ENCODE measurements at places on chromosomes 4 and X.

GRCh38 chr4:147104768-147105167 is 159.1 kb upstream of the TTC29 start:
- DNase-seq = no peak

- DNase-seq = no peak
These were observed 224.9 kb upstream of the PCDH7 start for GRCh38 chr4:30495251-30495650.

GRCh38 chrX:125826080-125826479 is 340.0 kb downstream of the DCAF12L2 start:
- DNase-seq = no peak

DNA sequence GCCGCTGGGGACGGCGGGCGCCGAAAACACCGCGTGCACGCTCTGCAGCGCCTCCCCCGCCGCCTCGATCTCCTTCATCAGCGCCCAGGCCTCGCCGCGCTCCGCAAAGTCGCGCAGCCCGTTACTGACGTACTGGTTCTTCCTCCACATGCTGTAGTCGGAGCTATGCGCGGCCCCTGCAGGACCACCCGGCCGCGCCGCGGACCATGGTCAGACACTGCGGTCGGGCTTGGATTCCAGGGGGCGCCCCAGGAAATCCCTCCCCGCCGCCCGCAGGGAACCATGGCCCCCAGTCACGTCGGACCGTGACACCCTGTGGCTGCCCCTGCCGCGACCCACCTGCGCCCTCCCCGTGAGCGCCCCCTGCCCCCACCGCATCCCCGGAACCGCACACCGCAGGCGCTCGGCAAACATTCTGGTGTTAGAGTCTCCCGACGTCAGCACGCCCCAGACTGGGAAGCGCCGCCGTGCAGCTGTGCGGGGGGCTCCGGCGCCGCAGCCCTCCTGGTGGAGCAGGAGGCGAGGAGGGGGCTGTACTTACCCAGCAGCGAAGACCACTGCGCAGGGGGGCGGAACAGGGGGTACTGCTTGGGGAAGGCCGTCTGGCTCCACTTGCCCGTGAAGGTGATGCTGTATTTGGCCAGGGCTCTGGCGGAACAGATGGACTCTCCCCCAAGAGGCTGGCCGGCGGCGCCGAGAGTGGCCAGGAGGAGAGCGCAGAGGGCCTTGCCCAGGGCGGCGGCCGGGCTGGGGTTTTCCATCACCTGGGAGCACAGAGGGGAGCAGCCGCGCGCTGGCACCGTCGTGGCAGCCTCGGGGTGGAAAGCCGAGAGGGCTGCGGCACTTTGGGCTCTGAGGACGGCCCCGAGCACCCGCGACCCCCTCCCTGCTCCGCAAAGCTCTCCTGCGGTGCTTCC is 814 bp downstream of the SPON2 start:
- DNase-seq = no peak

DNA sequence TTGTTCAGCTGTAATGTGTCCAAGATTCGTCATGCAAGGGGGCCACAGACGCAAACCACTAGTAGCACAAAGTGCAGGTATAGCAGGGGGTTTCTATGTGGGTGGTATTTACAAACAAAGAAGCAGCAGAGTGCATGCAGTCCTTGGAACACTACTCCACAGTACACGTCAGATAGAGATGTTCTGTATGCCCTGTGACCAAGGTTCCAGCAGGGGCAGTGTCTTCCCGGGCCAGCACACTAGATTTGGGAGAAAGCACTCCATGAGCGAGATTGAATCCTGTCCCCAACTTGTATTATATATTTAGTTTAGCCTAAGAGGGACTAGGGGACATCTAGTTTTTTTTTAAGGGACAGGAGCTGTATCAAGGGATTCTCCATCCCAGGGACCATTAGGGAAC is 54.4 kb upstream of the ESX1 start:
- DNase-seq = no peak

DNA sequence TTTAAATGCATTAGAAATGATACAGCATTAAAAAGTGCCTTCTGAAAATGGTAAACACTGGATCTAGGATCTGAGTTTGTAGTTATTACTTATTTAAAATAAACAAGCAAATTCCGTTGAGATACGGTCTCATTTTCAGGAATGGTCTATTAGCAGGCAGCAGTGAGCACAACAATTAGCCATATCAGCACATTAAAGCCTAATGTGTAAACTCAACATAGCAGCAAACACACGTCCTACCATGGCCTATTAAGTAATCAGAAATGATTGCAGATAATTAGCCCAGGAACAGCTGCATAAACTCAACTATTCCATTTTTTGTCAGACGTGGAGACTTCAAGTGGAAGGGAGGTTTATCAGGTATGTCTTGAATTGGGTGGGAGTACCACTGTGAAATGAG is 61.8 kb downstream of the NEIL3 start:
- DNase-seq = no peak

GRCh38 chrX:39577206-39577984 is 520.4 kb downstream of the BCOR start:
- DNase-seq = no peak

DNA sequence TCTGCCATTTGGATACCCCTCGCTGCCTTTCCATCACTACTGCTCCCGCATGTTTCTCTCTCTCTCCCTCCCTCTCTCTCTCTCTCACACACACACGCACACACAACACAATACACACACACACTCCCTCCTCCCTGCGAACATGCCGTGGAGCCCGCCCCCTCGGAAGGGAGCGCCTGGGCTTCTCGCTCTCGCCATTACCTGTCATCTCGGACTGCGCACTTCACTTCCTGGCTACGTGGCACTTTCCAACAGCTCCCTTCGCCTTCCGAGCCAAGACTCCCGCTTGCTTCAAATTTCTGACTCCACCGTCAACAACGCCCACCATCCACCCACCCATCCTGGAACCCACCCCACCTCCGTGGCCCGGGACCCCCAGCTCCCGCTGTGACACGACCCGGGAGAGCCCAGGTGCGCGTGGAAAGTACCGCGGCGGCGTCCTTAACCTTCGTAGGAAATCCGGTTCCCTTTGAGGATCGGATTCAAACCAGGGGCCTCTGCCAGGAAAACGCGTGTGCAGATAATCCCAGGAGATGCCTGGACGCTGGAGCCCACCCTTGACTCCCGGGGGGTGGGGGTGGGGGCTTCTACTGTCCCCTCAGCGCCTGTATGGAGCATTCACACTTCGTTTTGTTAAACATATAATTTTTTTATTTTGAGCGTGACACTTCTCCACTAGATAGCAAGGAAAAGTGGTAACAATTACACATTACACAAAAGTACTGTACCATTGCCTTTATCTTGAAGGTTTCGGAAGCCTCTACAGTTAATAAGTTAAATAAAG is 12.5 kb downstream of the ARX start:
- no peak for DNase-seq

DNA sequence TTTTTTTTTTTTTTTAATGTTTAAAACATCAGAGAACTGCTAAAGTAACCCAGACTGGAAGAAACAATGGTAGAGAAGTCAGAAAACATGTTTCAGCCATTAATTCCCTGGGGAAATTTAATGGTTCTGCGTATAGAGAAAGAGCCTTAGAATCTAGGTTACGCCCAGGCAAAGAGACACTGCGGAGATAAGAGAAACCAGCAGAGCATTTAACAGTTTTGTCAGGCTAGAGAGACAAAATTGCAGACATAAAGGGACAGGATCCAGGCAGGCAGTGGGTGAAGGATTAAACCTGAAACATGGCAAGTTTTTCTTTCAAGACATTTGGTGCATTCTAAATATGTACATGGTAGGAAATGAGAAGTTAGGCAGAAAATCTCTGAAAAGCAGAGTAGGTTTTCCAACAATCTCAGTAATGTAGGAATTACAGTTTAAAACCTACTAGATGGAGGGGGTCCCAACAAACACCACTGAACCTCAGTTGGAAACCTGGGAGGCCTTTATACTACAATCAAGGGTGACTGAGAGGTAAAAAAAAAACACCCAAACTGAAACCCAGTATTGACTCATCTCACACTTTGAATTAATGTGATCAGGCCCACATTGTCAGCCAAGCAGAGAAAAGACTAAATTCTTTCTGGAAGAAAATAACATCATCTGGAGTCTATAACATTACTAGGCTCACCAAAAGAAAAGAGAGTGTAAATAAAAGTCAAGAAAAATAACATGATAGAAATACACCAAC is 254.2 kb upstream of the NWD2 start:
- DNase-seq = no peak

DNA sequence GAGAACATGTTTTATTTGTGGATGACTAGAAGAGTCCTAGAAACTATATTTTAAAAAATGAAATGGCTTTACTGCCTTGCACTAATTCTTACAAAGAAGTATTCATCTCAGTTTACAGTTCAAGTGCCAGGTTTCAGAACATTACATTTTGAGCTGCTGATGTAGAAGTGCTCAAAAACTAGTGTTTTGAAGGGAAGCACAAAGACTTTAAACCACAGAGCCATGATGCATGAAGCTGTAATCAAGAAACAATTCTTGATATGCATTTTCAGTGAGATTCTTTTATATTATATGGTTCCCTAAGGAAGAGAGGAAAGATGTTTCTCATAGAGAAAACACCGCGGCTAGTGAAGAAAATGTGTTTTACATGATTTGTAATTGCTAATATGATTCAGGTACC is 1163.0 kb downstream of the RAPGEF2 start:
- DNase-seq = no peak

GRCh38 chrX:18172970-18173369 is 47.7 kb downstream of the BEND2 start:
- DNase-seq = no peak

DNA sequence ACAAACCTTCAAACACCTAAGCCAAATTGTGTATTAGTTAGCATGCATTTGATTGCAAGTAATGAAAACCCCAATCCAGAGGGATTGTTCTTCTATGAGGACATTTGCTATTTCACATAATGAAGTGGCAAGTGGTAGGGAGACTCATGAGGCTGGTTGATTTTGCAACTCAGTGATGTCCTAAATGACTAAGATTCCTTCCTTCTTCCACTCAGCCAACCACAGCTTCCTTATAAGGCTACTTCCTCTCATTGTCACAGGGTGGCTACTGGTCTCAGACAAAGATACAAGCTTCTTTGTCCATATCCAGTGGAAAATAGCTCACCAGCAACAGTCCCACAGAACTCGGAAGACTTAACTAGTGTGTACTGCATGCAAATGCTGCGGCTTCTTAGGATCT is 5.3 kb upstream of the OTC start:
- no peak for DNase-seq

DNA sequence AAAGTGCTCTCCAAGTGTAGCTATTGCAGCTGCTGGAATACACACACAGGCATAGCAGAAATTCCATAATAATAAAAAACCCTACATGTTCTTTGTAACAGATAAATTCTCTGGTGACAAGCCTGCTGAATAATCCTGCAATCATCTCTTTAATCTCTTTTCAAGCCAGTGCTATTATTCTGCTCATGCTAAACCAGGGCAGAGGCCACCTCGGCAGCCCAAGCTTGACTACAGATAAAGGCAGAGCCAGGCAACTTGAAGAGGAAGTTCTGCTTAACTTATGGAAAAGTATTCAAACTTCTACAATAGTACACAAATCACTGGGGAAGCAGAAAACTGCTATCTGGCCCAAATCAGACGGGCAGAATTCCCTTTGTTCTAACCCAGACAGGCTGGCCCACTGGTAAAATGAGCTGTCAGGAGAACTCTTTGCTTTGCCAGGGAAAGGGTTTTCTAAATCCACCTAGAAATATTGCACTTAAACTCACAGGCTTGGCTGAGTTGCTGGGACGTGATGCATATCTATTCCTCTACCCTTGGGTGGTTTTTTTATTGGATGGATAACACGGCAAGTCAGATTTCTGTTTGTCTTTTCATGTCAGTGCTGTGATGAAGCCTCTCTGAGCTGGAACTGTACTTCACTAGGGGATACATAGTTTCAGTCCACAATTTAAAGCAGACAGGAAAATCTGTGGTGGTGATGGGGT is 70.5 kb downstream of the GATB start:
- no peak for DNase-seq

- no peak for DNase-seq
These were observed 575.4 kb downstream of the SPRY1 start for GRCh38 chr4:123972031-123972430.

GRCh38 chrX:2425286-2426071 is 75.3 kb downstream of the DHRSX start:
- no peak for DNase-seq

GRCh38 chr4:94262163-94263016 is 54.7 kb downstream of the SMARCAD1 start:
- DNase-seq = no peak

- DNase-seq = no peak
These were observed 537.4 kb upstream of the PCDH7 start for GRCh38 chr4:30182786-30183185.

DNA sequence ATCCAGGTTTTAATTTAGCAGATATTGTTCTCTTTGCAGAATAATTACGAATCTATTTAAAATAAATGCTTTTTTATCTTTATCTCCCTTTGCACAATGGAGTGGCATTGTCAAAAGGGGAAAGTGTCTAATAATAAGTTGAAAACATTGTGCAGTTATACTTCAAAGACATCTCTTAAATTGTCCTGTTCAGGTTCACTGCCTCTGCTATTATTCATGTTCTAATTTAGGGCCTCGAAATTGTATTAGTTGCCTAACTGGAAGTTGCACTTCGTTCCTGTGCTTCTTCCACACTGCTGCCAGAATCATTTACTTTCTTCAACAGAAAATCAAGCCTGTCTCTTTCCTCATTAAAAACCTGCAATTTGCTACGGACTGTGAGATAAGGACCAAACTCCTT is 150.5 kb upstream of the SPRY1 start:
- DNase-seq = no peak

GRCh38 chr4:54802336-54802735 is 144.6 kb downstream of the KIT start:
- no peak for DNase-seq

All from anterior cingulate cortex (tissue), 58 donors.